ENCODE measurements at places on chromosomes 13 and 19. TPM values are rescaled to one million over a fixed set of nuclear protein-coding genes. Genes with fewer than 3 reads are reported as not detected.
A peak's percentile ranks its signal among the peaks of the same experiment; 100 is the strongest.

ZNF701 gene
- 22.4 TPM for total RNA-seq

ZNF682 gene
- total RNA-seq = 20.0 TPM

- peak; percentile 92 for DNase-seq
Observed at GRCh38 chr19:17996826-17997316, 11.1 kb upstream of the ARRDC2 start.

GRCh38 chr13:87671031-87671752, at the start of gene SLITRK5:
Gene SLITRK5, plus strand, starts transcription at chr13:87671371. Its CDS starts 4,018 bp downstream, at chr13:87675389.
- peak; percentile 73 for DNase-seq

DNA sequence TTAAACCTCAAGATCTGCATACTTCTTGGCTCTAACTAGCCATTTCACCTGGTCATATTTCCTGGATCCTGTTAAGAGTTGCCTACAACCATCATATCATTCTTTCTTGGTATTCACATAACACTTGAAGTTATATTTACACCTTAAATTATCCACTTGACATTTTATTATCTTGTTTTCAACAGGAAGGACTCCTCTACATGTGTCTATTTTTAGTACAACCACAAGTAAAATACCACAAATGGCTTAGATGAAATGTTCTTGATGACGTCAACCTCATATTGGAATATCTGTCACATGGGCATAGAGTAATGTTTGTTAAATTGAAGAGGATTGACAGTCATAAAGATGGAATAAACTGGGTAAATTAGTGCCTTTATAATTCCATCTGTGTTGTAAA, 9.4 kb downstream of the PCDH20 start:
- no peak for DNase-seq

DNA sequence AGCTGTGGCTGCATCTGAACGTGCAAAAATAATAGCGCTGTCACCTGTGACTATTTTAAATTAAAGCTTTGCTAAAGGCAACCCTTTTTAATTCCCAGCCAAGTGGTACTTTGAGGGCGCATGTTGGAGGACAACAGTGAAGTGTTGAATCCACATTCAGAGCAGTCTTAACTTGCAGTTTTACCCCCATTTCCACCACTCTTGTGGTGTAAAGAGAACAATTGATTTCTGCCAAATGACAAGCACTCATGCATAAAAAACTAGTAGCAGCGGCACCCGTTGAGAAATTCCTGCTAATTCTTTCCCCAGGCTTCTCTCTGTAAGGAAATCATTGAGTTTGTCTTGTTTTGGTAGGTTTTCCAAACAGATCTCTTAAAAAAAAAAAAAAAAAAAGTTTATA, 1033.3 kb downstream of the EFNB2 start:
- DNase-seq = no peak

DNA sequence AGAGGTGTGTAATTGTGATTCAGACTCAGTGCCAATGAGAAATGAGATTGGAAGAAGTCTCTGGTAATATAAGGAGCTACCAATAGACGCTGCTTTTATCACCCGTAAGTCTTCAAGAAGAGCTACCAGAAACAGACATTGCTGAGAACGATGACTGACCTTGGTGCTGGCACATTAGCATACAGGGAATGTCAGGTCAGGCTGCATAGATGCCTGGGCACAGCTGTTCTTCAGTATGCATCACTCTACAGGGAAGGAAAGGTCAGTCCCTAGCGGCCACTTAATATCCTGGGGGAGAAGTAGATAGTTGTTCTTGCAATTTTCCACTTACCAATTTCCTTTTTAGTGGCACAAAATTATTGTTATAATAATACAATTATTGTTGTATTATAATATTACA, 380.4 kb downstream of the PCDH9 start:
- no peak for DNase-seq

DNA sequence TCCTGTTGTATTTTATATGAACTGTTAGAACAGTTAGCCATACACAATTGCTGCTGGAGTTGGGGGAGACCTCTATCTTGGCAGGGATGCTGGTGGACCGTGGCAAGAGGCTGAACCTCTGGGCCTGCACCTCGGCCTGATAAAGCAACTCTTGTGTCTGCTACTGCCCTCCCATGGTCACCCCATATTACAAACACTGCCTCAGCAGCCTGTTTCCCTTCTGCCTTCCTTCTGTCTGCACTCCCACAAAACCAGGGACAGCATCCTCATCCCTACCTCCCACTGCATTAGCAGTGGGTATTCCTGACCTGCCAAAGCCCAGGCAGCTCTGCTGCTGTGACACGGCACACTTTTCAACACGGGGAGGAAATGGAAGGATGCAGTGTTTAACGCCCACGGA, 456.4 kb downstream of the FGF14 start:
- no peak for DNase-seq

GRCh38 chr13:76991432-76991795, 467 bp upstream of the CLN5 start:
- DNase-seq = no peak

DNA sequence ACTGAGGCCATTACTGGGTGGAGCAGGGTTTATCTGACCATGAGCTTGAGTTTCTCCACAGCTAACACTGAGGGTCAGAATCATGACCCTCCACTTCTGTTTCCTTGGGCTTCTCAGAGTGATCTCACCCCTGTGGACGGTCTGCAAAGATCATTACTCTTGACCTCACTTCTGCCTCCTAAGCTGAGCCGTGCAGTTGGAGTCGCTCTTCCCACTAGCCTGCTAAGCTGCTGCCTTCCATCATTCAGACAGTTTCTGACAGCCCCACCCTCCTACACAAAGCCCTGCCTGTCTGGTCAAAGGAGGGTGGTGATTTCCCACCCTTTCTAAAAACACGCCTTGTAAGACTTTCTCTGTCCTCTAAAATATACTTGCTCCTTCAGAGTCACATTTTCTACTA, 9.3 kb upstream of the FRY start:
- DNase-seq = no peak

DNA sequence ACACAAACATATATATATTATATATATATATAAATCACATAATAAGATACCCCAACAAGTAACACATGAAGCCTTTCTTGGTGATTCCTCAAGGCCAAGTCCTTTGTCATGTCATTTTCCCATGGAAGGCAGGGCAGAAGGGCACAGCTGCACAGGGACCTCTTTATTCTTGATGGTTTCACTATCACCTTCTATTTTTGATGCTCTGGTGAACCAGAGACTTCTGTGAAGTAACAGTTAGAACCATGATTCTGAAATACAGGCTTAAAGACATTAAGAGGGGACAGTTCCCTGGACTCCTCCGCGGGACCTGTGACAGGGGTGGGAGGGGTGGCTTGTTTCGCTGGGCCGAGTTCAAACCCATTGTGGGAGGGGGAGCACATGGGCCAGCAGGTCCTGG, 104.0 kb downstream of the DGKH start:
- DNase-seq = no peak

GRCh38 chr13:83819611-83820010, 62.7 kb downstream of the SLITRK1 start:
- no peak for DNase-seq

DNA sequence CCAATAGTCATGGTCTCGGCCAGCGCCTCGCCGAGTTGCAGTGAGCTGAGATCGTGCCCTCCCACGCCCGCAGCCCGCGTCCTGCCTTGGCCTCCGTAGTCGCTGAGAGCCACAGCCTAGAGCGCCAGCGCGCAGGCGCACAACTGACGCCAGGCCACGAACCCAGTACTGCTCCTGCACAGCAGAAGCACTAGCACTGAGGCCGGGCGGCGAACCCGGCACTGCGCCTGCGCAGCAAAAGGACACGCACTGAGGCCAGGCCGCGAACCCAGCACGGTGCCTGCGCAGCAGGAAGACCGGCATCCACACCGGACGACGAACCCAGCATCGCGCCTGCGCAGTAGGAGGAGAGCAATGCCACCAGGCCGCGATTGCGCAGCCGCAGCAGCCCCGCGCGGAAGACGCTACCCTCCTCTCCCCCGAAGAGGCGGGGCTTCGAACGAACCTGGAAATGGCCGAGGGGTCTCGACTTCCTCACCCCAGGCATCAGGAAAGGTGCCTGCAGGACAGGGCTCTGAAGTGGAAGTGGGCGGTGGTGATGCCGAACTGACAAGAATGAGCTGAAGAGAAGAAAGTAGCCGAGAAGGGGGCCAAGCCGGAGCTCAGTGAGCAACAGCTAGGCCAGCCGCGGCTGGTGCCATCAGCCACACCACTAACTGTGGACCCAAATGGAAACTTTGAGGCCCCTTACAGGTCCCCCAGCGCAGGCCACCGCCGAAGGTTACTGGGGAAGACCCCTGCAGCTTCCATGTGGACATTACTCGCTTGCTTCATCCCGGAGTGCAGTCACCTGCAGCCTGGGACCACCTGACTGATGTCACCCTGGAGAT, 7.5 kb downstream of the F10 start:
- DNase-seq = no peak

DNA sequence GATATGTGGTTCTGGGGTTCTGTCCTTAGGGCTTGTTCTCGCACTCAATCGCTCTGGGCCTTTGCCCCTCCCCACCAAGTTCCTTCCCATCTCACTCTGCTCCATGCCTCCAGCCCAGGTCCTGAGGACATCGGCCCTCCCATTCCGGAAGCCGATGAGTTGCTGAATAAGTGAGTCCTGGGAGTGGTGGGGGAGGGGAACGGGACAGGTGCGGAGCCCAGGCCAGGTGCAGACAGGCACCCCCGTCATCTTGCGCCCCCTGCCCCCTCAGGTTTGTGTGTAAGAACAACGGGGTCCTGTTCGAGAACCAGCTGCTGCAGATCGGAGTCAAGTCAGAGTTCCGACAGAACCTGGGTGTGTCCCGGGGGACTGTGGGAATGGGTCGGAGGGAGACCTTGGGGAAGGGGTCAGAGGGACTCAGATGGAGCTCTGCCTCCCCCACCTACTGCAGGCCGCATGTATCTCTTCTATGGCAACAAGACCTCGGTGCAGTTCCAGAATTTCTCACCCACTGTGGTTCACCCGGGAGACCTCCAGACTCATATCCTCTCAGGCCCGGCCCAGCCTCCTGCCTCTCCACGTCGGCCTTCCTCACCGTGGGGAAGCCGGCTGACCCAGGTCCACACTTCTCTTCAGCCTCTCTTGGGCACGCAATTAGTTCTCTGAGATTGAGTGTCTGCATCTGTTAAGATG, 10.1 kb downstream of the FUZ start:
- DNase-seq = no peak
